NCI-H1092 treated with DMSO at 0.1 percent for 48 hours (cell line): ENCODE measurements at places on chromosomes 12 and 14.

DNA sequence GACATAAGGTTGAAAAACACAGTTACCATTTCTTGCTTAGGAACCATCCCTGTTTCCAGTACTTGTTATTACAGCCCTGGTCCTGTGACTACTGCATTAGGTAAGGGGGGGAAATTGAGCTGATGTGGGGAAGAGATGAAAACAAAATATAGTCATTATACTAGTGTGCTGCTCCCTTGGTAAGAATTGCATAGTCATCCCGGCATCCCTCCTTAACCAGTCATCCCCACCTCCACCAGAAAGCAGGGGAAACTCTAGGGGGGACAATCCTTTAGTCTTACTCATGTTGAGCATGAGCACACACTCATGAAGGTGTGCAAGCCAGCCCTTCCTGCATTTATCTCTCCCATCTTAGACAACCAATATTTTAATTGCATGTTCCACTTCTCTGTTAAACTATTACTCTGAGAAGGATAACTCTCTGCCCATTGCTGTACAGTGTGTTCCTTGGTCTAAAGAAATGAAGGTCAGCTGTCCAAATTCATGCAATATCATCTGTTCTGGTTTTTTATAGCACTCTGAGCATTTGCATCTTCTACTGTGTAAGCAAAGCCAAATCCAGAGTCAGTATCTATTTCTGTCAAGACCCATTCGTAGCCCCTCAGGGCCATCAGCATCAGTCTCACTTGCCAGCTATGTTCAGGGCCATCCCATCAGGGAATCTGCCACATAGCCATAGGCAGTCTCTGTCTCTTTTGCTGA lies 46.8 kb downstream of the TMEM30B start:
- no peak for DNase-seq

- DNase-seq: no peak
Observed at GRCh38 chr14:75295061-75295461, 16.4 kb downstream of the FOS start.

DNA sequence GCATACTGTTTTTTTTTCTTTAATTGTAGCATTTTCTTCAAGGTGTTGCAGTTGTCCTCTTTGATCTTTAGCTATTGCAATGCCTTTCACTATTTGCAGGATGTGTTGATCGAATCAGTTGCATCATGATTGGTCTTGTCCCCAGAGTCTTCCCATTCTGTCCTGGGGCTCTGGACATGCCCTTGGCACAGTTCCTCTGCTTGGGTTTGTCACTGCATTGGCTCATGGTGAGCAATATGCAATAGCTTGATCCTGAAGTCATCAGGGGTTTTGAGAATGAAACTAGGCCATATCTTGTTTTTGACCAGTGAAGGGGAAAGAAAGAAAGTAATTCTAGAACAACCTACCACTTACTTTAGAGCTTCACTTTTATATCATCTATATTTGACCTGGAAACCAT lies 281.5 kb downstream of the TMEM117 start:
- DNase-seq: no peak

GRCh38 chr12:124217508-124218242 lies 77.2 kb upstream of the RFLNA start:
- peak; percentile 14 for DNase-seq

DNA sequence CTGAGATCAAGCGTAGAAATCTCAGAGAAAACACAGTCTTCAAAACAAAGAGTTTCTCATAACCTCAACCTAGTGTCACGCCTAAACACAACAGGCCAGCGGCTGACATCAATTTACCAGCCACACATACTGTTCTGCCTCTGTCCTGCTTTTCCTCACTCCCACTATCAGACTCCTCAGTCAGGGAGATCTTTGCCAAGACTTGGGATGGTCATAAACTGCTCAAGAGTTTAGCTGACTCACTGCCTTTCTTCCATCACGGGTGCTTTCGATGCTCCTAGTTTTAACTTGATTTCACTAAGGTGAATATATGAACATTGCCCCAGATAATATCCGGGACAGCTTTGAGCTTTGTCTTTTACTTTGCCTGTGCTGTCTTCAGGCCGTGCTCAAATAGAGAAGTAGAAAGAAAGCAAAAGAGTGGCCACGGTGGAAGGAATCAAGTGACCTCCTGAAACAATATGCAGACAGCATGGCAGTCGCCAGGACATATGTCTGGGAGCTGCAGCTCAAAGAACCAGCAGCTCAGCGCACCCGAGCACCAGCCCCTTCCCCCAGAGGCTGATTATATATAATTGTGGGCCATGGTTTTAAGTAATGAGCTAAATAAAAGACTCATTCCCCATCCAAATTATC lies 12.1 kb downstream of the MDM1 start:
- no peak for DNase-seq

GRCh38 chr14:81837304-81837703 lies 303.7 kb upstream of the SEL1L start:
- DNase-seq: no peak

DNA sequence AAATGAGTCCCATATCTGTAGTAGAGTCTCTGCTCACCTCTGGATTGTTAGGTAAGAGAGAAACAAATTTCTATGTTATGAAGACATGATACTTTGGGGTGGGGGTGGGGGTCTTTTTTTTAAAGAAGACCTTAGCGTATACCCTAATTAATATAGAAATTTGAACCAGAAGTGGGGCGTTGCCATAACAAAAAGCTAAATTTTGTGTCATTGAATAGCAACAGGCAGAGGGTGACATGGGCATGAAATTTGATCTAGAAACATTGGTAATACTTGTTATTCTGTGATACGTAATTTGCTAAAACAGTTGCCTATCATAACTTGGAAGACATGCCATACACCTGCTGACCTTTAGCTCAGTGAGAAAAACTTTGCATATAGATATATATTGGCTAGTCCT lies 92.3 kb upstream of the SLC38A2 start:
- no peak for DNase-seq
